Ascending aorta (tissue), 2 donors: ENCODE measurements at places on chromosomes 5 and 9. TPM values are rescaled to one million over a fixed set of nuclear protein-coding genes. Genes with fewer than 3 reads are reported as not detected.

Gene SLC34A1
- not detected for total RNA-seq

Gene SVEP1
- 41.8 TPM for total RNA-seq

Gene MLANA
- total RNA-seq, result not detected

Gene FGF18
- 6.9 TPM for total RNA-seq

Gene DMRT1
- not detected for total RNA-seq

Gene TRIM7
- total RNA-seq, result 6.1 TPM
